ENCODE measurements at places on chromosomes 2 and 18.

DNA sequence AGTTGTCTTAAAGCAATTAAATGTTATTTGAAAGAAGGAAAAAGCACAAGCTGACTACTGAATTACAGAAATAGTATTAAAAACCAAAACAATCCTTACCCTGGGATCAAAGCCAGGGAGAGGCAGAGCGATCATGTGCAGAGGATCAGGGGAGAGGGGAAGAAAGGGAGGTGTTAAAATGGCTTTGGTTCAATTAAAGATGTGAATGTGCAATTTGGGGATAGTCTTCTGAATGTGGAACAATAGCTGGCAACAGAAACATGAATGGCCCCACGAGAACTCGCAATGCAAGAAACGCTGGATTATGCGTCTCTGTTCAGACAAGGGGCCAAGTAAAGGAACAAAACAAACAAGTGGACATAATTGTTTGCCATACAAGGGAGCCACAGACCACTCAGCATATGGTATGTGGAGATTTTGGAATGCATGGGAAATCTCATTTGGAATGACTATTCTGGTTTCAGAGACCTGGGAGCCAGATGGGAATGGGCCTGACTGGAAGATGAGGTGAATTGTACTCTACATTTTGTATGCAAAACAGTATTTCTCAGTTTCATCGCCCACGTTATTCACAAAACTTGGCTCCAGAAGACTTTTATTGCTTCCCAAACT, 155.4 kb downstream of the SLC4A3 start:
- DNase-seq: peak; percentile 8

GRCh38 chr2:147247749-147248148, 597.1 kb upstream of the ACVR2A start:
- no peak for DNase-seq

DNA sequence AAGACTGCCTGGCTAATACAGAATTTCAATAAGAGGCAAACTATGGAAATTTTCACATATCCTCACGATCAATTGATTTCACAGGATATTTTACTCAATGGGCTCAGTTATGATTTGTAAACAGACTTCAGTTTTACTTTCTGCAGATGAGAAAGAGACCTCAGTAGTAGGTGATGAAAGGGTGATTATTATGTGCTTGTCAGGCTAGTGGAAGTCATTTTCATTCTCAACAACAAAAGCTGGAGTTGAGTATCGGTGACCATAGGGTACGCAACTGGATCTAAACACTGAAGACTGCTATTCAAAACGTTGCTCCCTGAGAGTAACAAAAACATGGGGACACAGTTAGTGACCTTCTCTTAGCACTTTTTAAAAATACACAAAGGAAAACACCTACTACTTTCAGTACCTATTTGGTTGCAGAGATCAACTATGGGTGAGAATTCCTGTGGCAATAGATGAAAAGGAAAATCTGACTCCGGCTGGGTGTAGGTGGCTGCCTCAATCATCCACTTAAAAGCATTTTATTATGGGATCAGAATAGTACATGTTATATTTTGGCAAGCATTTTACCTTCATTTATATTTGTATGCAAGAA, 126.2 kb upstream of the VRK2 start:
- DNase-seq: no peak

DNA sequence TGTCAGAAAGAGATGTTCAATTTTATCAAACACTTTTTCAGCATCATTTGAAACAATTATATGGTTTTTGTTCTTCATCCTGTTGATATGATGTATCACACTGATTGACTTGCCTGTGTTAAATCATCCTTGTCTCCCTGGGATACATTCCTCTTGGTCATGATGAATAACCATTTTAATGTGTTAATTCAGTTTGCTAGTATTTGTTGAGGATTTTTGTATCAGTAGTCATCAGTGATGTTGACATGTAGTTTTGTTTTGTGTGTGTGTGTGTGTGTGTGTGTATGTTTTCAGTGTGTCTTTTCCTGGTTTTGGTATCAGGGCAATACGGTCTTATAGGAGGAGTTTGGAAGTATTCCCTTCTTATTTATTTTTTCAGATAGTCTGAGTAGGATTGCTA, 325.4 kb downstream of the ZNF804A start:
- no peak for DNase-seq

- DNase-seq: no peak
Observed at GRCh38 chr2:26767894-26768487, 3.9 kb downstream of the SLC35F6 start.

DNA sequence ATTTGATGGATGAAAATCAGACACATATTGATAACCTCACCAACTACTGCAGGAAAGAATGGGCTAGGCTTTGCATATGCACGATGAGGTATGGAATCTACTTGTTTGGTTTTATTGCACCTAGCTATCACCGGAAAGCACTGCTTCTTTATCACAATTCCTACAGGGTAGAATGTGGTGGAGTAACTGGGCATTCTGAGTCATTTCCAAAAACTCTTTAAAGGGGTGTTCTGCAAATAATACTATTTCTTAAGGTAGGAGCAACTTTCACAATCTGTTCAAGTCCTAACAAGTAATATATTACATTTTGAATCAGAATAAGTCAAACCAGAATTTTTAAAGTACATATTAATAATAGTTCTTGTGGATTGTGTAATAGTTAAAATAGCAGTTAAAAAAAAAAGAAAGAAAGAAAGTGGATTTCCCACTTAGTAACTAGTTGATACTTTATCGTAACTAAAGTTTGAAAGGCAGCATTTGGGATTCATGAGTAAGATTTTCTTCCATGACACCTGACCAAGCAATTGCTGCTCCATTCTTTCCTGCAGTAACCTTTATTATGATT, 40.5 kb downstream of the INO80C start:
- DNase-seq: no peak

DNA sequence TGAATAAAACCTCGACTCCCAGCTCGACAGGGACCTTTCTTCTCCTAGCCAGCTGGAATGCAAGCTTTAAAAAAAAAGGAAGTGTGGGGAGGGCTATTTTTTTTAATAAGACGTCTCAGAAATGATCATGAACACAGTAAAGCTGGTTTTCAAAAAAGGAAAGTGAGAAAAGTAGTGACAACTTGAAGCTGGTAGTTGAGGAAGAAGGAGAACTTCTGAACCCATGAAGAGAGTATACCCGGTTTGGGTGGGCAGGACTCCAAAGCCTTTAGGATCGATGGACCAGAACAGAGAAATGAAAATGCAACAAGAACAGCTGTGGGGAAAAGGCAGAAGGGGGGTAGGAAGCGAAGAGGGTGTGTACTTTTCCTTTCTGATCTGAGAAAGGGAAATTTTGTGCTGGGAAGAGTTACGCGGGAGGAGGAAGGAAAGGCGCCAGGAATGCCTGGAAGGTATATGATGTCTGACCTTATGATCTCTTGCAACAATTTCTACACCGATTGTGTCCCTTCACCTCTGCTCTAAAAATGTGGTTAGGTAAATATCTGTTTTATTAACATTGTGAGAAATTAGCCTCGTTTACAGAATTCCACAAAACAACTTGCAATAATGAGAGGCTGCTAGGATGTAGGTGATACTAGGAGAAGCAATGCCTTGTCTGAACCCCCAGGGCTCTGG, 22.6 kb upstream of the CYP1B1 start:
- no peak for DNase-seq

GRCh38 chr18:76565238-76566173, 70.5 kb upstream of the ZNF516 start:
- DNase-seq: peak; percentile 91

GRCh38 chr2:10337449-10338269, 35.0 kb downstream of the HPCAL1 start:
- no peak for DNase-seq

Measured in BJ (cell line).